ENCODE measurements at places on chromosomes 16 and 17.

- DNase-seq, result no peak
Observed at GRCh38 chr16:30535106-30535776, 583 bp upstream of the ZNF747 start.

GRCh38 chr16:49800441-49800840 is 55.5 kb downstream of the ZNF423 start:
- DNase-seq, result no peak

DNA sequence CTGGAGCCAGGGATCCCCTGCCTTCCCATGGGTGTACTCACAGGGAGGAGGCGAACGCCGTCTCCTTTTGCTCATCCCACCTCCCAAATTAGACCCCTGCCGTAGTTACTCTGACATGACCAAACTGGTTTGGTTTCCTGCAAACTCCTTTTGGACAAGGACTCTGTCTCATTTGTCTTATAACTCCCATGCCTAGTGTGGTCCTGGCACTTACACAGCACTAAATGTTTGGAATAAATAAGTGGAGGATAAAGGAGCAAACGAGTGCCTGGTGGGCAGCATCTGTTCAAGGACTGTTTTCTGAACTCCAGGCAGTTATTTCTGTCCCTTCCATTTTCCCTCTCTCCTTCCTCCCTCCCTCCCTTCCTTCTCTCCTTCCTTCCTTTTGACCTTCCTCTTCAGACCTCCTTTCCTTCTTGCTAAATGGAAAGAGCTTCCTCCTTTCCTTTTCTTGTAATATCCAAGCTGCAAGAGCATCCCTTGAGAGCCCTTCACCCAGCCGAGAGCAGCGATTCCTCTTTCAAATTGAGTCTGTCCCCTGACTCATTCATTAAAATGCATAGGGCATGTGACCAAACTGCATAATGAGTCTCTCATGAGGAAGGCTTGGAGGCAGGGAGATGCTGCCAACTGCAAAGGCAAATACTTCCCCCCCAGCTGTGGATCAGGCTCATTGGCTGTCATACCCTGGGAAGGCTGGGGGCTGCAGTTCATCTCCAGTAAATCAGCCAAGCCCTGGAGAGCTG is 36.8 kb downstream of the CHD9 start:
- DNase-seq, result peak; percentile 39

DNA sequence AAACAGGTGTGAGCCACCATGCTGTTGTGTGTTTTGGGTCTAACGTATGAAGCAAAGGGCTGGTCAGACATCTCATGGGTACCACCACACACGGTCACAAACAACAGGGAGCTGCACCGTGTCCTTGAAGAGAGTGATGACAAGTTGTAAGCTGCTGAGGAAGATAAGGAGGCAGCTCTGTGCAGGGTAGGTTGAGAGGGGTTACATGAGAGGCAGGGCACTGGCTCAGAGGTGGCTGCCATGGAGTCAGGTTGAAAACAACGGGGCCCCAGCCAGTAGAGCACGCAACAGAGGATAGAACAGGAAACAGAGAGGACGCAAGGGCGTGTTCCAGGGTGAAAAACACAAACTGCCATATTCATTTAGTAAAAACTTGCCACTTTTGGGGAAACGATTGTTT is 52.2 kb downstream of the TRARG1 start:
- no peak for DNase-seq

GRCh38 chr16:11432856-11433395 is 87.7 kb downstream of the RMI2 start:
- no peak for DNase-seq

DNA sequence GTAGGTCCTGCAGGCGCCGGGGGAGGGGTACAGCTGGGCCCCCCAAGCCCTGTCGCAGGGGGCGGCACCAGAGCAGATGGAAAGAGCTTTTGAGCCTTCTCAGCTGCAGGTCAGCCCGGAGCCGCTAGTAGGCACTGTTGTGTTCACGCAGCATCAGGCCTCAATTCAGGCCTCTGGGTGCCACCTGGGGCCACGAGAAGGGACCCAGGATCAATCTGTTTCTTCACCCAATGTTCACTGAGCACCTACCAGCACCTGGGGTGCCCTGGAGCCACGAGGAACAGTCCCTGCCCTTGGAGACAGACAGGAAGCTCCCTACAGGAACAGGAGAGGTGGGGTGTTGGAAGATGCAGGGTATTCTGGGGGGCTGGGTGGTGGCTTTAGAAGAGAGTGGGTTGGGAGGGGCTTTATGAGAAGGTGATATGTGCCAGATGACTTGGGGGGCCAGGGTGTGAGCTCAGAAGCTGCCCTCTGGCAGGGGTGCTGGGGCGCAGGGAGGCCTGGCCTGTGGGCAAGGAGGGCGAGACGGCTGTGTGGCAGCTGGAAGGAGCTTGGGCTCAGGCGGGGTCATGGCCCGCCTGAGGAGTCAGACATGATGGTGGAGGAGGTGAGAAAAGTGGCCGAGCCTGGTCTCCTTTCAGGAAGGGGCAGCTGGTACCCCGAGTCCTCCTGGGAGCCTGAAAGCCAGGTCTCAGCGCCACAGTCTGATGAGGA is 121.9 kb upstream of the GSE1 start:
- DNase-seq, result no peak

GRCh38 chr17:82213251-82214011 is 789 bp upstream of the CCDC57 start:
- DNase-seq, result no peak

- DNase-seq, result no peak
Observed at GRCh38 chr16:26457882-26458281, 608.8 kb upstream of the C16orf82 start.

- no peak for DNase-seq
Observed at GRCh38 chr17:32943647-32944191, 15.8 kb downstream of the TMEM98 start.

DNA sequence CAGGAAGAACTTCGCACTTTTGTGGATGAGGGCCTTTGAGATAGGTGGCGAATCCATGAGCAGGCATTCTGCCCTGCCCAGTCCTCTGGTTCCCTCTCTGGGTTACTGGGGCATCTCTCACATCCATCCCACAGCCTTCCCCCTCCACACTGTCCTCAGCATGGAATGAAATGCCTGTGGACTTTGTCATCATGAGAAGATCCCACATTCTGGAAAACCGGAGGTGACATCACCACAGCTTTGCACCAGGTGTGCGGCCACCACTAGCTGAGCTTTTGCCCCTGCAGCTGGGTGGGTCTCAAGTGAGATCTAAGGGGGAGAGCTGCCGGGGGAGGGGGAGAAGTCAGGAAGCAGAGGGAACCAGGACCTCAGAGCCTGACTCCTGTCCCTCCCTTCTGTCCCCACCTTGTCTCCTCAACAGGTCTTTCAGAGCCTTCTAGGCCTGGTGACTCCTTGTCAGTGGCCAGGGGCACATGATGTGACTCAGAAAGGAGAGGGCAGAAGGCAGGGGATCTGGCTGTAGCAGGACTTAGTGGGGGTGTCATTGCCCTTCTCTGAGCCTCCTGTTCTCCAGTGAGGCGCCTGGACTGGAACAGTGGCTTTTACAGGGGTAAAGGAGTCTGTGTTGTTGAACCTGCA is 40.0 kb upstream of the DLX4 start:
- no peak for DNase-seq

- DNase-seq, result no peak
Observed at GRCh38 chr17:82201498-82201910, 11.1 kb downstream of the CCDC57 start.

DNA sequence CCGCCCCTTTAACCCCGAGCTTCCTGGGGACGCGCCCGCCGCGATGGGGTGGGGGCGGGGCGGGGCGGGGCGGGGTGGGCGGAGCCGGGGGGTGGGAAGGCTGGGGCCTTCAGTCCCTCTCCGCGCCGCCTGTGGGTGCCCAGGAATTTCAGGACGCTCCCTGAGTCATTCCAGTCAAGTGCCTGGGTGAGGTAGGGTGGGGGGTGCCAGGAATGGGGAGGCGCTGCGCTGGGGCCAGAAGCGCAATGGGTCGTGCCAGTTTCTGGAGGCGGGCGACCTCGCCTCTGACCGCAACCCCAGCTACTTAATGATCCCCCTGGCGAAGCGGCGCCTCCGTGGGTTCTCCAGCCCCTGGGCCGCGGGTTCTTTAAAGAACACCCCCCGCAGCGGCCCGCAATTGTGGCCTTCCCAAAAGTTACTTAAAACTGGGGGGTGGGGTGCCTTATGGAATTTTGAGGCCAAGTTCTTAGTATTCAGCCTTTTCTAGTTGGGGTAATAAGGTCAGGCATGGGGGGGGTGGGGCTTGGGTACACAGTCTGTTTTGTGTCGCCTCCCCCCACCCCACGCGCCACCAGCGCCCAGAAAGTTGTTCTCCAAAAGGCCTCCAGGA is 826 bp upstream of the GSE1 start:
- peak; percentile 68 for DNase-seq

- DNase-seq, result no peak
Observed at GRCh38 chr17:62162898-62163297, 97.8 kb upstream of the MED13 start.

GRCh38 chr17:21008992-21009671 is 33.7 kb downstream of the USP22 start:
- DNase-seq, result no peak

DNA sequence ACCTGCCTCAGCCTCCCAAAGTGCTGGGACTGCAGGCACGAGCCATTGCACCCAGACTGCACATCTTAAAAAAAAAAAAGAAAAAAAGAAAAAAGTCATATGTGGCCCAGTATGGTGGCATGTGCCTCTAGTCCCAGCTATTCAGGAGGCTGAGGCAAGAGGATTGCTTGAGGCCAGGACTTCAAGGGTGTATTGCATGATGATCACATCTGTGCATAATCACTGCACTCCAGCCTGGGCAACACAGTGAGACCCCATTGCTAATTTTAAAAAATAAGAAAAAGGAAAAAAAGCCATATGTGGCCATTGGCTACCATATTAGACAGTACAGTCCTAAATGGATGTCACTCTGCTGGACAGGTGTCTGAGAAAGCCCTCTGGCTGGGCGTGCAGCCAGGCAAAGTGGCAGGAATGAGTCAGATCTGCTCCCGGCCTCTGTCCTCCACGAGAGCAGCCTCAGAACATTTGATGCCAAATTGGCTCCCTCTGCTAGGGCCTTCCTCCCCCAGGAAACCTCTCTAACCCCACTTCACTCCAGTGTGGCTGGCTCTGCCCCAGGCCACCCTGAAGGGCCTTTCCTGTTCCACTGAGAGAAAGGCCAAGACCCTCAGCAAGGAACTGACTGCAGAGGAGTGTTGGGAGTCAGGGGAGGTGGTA is 14.7 kb downstream of the CA7 start:
- no peak for DNase-seq

GRCh38 chr17:507441-507840 is 154.8 kb upstream of the RPH3AL start:
- no peak for DNase-seq

GRCh38 chr17:78738278-78738677 is 43.8 kb downstream of the CYTH1 start:
- no peak for DNase-seq

GRCh38 chr16:8641671-8642070 is 20.2 kb downstream of the METTL22 start:
- DNase-seq, result no peak

DNA sequence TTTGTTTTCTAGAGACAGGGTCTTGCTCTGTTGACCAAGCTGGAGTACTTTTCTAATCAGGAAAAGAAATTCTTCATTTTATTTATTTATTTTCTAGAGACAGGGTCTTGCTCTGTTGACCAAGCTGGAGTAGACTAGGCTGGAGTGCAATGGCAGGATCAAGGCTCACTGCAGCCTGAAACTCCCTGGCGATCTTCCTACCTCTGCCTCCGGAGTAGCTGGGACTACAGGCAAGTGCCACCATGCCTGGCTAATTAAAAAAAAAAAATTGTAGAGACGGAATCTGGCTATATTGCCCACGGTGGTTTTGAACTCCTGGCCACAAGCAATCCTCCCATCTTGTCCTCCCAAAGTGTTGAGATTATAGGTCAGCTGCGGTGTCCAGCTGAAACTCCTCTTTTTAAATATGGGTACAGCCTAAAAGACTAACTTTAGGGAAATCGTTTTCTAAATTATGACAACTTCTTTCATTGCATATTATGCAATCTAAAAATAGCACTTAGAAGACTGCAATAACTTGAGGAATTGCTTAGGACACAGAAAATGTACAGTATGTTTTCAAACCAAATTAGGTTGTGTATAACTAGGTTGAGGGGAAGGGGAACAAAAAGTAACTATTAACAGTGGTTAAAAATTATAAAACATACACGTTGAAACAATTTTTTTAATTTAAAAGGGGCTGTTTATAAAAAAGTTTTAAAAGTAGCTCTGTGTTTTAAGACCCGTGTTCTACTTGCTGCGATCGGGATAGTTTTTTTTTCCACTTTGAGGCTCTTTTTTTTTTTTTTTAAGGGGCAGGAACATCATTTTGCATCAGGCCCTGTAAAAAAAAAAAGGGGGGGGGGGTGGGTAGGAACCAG is 4.7 kb downstream of the PRAC1 start:
- DNase-seq, result no peak

GRCh38 chr16:84052071-84052622 is 9.6 kb upstream of the SLC38A8 start:
- peak; percentile 31 for DNase-seq

DNA sequence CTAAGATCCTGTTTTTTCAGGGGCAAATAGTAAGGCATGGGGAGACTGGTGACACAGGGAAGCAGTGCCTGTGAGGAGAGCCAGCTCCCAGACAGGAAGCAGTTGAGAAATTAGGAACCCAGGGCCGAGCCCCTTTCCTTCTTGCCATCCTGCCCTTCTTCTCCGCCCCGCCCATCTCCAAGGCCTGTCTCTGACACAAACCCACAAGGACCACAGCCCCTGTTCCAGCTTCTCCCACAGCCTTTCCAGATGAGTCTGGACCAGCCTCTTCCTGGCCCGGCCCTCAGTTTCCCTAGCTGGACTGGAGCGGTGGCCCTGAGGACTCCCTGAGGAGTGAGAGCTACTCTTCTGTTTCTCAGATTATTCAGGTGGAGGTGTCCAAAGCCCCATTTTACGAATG is 9.9 kb downstream of the CCDC102A start:
- DNase-seq, result no peak

DNA sequence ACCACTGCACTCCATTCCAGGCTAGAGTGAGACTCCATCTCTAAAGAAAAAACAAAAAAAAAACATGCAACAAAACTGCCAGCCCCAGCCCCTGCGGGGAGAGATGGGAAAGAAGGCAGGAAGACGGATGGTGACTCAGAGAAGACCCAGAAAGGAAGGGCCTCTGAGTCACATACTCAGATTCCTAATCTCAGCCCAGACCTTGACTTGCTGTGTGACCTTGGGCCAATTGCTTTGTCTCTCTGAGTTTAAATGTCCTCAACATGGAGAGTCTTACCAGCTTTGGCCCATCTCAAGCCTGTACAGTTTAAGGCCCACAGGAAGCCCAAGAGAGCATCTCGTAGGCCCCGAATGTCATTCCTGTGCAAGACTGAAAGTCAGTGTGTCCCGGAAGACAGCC is 86.5 kb upstream of the LHX1 start:
- no peak for DNase-seq
